ENCODE measurements at places on chromosomes 2 and 18.

DNA sequence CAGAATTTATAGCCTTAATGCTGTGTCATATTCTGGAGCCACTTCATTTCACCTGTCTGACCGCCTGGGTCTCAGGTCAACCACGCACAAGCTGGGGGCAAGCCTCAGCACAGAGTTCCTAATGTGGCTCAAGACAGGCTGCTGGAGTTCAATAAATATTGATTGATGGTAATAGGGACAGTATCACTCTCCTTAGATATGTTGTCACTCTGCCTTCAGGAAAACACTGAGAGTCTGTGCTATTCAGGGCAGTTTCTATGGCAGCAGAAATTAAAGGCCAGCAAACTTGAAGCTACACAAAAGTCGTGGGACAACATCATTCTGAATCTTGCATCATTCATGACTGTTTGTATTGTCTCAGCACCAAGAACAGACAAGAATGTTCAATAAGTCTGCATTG lies 696.1 kb downstream of the METTL4 start:
- DNase-seq = no peak

DNA sequence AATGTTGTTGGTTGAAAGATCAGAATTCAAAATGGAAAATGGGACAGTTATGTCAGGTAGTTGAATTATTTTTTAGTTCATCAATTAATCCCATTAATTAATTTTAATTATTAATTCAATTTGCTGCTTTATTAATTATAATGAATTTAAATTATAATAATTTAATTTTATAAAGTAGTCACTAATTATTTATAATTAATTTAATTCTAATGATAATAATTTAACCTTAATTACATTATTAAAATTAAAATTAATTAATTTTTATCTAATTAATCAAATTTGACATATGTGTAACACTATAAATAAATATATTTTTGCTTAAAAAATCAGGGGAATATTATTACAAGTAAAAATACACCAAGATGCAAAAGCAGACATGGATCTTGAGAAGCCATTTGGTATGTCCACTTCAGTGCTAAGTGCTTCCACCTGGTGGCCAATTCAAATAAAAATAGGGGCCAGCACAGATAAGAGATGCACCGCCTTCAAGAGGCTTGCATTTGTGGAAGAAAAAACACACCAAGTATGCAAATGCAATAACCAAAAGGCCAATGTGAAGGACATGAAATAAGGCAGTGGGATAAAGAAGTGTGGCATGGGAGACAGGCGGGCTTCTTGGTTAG lies 73.2 kb downstream of the MBP start:
- peak; percentile 45 for DNase-seq

- DNase-seq = peak; percentile 98
Measured at GRCh38 chr2:794554-795241, 117.5 kb upstream of the TMEM18 start.

DNA sequence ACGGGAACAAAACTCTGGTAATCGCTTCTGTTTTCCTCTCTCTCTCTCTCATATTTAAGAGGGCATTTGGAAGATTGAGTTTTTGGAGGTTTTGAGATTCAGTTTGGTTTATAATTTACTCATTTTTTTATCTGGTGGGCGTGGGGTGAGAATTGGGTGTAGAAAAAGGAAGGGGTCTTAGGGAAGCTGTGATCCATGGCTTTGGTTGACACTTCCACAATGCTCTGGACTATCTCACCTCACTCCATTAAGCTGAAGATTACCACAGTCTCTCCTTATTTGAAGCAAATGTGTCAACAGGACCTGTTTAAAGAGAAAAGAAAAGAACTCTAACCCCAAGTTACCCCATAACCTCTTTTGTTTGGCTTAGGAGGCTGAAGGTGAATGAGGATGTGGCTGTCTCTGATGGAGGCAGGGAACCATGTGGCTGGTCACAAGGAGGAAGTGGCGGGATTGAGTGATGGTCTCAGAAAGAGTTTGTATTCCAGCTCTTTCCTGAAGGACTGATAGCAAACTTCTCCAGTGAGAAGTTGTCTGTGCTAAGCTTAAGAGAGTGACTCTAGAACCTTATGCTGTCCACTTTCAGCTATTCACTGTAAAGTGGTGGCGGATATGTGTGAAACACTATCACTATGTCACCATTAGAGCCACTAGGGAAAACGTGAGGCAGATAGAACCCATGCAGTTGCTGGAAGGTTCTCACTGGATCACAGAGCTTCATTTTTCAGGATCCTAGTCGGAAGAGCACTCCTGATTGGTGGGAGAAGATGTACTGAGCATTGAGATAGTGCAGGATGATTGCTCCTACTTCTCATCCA lies 934 bp downstream of the ZNF804A start:
- DNase-seq = peak; percentile 72

DNA sequence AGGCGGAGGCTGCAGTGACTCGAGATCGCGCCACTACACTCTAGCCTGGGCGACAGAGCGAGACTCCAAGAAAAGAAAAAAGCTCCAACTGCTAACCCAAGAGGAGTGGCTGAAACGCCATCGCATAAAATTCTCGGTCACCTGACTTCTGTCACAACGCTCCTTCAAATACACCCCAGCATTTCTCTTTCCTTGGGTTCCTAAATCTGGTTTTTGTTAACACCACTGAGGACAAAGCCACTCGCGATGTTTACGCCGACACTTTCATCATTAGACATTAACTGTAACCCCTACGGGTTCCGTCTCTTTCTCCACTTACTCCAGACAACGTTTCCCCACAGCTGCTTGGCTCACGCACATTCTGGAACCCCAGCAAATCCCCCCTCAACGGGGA lies 679 bp downstream of the CLK1 start:
- DNase-seq = no peak

- peak; percentile 21 for DNase-seq
Measured at GRCh38 chr2:73043929-73044832, 27.3 kb downstream of the SFXN5 start.

DNA sequence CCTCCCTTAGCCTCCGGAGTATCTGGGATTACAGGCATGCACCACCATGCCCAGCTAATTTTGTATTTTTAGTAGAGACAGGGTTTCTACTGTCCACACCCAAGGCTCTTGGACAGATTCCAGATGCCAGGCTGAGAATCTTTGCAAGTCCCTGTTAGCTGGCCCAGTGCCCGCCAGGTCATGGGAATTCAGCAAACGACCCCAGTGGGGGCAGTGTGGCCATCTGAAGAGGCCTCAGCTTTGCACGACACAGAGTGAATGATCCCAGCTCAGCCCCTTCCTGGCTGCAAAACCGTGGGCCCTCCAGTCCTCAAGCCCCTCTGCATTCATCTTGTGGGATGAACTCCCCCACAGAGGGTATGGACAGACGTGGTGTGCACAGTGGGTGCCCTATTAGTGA lies 179.5 kb upstream of the ID2 start:
- DNase-seq = no peak

DNA sequence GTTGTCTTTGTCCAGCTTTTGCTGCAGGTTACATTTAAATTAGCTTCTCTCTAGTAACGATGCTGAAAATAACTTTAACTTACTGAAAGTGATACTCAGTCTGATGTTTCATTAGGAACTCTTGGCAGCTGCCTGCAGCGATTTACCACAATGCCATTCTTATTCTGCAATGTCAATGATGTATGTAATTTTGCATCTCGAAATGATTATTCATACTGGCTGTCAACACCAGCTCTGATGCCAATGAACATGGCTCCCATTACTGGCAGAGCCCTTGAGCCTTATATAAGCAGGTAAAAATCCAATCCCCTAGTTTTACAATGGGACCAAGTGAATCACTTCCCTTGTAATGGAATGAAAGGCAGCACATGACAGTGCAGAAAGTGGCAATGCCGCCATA lies 16.3 kb upstream of the MFF start:
- no peak for DNase-seq

GRCh38 chr2:217360781-217361482 lies 501.1 kb upstream of the TNP1 start:
- DNase-seq = no peak
